Stimulated activated CD8-positive, alpha-beta memory T cell treated with anti-CD3 and anti-CD28 coated beads, Interleukin-4, amount 100 ng/mL, for 48 hours (primary cell): ENCODE measurements at places on chromosomes 6 and 20.

DNA sequence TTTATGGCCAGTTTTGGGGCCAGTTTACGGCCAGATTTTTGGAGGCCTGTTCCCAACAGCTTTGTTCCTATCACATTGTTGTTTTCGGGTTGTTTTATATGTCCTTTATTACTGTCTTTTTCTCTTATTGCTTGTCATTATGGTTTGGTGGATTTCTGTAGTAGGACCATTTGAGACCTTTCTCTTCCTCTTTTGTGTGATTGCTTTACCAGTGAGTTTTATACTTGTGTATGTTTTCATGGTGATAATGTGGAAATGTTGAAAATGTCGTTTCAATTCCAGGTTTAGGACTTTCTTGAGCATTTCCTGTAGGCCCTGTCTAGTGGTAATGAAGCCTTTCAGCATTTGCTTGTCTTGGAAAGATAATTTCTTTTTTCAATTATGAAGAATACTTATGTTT, 17.8 kb downstream of the HLA-B start:
- DNase-seq = no peak

DNA sequence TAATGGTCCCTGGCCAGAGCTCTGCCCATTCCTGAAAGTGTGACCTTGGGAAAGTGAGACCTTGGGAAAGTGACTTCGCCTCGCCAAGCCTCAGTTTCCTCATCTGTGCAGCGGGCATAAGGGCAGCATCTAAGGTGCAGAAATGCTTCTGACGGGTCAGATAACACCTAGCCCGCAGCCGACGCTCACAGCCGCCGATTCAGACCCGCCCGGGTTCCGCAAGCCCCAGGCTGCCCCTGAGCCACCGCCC, 486 bp downstream of the FKBP1A start:
- DNase-seq = no peak

DNA sequence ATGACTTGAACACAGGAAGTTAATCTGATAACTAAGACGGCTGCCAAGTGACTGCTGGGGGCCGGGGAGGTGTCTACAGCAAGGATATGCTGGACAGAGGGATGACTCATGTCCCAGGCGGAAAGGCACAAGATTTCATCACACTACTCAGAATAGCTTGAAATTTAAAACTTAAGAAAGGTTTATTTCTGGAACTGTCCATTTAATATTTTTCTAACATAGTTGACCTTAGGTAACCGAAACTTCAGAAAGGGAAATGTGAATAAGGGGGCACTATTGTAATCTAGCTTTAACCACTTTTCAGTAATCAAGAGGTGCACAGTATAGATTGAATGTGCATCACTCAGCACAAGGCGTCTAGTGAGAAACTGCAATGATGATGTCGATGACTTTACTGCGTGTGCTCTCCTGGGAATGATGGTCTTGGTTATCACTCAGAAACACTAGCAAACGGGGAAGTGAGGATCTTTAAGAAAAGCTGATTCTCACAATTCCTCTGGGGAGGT, 171.5 kb downstream of the QKI start:
- no peak for DNase-seq

- no peak for DNase-seq
Measured at GRCh38 chr20:63255931-63256704, 1.9 kb upstream of the NKAIN4 start.

DNA sequence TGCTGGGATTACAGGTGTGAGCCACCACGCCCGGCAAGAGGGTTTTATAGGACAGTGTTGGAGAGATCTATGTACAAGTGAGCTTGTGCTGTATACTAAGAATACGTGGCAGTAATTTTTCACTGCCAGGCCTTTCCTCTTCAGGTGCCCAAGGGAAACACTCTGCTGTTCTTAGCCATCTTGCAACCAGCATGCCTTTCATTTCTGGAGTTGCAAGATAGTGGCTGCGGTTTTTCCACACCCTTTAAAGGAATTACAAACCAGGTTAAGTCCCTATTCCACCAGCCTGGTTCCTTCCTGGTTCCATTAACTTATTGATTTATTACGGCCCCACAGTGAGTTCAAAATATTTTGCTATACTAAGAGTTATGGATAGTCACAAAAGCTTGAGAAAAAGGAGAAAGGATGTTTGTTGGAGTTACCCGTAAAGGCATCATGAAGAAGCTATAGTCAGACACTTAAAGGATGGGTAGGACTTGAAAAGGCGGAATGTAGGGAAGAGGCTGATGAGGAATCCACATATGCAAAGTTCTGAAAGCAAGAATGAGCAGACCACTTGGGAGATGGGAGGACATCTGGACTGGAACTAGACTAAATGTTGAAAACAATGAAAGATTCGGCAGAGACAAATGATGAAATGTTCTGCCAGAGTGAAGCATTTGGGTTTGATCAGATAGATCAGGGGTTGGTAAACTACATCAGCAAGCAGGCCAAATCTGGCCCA, 61.4 kb upstream of the ASIP start:
- no peak for DNase-seq
